Activated CD4-positive, alpha-beta T cell treated with anti-CD3 and anti-CD28 coated beads, Interleukin-2, amount 50 U/mL, for 4 hours (primary cell): ENCODE measurements at places on chromosomes 2 and 18.
A peak's percentile ranks its signal among the peaks of the same experiment; 100 is the strongest.

DNA sequence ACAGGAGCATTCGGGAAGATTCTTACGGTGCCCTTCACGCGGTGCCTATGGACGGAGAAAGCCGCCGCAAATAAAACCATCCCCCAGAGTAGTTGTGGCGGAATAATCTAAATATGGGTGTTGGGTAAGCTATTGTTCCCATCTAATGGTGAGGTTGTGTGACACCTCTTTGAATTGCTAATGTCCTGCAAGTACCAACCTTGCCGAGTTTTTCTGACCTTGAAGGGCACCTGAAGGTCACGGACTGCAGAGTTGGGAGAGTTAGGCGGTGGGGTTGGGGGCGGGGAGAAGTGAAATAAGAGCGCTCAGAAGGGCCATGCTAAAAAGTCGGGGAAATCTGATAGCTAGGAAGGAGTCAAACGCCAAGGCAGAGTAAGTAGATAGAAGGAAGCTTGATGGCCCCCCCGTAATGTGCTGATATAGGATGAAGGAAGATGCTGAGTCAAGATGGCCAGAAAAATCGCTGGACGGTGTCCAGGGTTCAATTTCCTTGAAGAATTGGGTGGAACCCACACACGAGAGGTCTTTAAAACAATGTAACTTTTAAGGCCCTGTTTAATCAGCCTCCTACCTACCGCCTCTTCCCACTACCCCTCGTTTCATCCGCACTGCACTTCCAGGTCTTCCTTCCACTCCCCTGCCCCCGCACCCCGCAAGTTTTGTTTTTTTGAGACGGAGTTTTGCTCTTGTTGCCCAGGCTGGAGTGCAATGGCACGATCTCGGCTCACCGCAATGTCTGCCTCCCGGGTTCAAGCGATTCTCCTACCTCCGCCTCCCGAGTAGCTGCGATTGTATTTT lies 600 bp downstream of the KATNAL2 start:
- peak; percentile 0 for DNase-seq

- no peak for DNase-seq
Measured at GRCh38 chr2:135055182-135055786, 3.2 kb downstream of the RAB3GAP1 start.

DNA sequence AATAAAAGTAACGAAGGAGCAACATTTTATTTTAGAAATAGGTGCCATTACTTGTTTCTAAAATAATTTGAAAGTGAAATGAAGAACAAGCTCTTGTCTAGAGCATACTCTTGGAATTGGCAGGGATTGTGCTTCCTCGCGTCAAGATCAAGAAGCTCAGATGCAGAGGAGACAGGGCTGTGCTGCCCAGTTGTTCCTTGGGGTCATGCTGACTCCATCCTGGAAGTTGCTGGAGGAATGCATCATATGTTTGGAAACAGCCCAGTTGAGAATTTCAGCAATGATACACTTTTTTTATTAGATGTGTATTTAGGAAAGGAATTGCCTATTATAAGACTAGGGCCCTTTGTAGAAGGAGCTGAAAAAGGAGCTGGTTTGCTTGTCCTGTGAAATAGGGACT lies 17.2 kb downstream of the LTBP1 start:
- no peak for DNase-seq

GRCh38 chr18:50151926-50152325 lies 43.0 kb downstream of the MYO5B start:
- DNase-seq: no peak

DNA sequence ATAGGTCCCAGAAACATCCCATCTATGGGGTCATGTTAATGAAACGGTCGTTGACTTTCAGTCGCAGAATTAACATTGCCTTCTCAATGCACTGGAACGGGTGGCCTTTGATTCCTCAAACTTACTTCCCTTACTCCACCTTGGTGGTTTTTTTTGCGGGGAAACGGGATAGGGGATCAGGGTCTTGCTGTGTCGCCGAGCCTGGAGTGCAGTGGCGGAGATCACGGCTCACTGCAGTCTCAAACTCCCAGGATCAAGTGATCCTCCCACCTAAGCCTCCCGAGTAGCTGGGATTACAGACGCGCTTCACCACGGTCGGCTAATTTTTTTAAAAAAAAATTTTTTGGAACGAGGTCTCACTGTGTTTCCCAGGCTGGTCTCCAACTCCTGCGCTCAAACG lies 754 bp downstream of the ATG16L1 start:
- DNase-seq: no peak

DNA sequence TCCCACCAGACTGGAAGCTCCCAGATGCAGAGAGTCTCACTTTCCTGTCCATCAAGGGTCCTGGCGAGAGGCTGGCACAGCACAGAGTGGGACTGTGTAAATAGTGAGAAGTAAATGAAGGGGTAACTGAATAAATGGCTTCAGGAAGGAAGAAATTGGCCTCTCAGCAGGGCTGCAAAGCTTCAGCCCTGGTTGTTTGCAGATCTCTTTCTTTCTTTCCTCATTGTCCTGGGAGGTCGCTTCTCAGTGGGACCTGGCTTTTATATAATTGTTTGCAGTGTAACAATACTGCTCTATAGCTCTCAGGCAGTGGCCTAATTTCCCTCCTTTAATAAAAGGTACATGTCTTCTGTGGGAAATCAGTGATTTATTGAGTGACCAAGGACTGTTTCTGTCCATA lies 74.9 kb upstream of the GPR45 start:
- DNase-seq: no peak

DNA sequence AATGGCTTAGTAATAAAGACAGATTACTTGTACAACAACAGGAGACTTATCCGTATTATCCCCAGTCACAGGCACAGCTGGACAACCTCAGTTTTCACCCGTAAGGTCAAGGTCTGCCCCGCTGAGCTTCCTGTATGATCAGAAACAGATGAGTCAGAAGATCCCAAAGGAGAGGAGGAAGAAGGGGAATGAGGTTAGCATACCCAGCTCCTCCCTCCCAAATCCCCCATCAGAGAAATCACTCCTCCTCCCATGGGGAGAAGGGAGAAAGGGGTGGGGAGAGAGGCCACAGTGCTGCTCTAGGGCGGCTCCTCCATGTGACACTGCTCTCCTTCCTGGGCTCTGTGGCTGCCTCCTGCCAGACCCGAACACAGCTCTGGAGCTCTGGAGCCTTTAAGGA lies 53.8 kb upstream of the SPTBN1 start:
- DNase-seq: no peak

GRCh38 chr2:100166701-100167100 lies 24.3 kb upstream of the AFF3 start:
- no peak for DNase-seq

DNA sequence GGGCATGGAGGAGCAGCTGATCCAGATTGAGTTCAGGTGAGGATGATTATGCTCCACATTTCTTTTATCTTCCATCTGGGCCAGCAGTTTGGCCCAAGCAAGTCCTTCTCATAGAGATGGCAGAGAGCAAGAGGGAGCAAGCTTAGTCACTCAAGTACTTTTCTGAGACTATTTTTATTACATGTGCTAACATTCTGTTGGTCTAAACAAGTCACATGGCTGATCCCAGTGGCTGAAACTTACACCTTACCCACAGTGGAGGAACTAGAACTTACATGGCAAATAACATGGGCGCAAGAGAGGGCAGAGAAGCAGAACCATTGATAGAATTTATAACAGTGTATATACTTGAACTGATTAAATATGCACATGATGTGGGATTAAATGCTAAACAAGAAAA lies 105.7 kb downstream of the KYNU start:
- DNase-seq: no peak

DNA sequence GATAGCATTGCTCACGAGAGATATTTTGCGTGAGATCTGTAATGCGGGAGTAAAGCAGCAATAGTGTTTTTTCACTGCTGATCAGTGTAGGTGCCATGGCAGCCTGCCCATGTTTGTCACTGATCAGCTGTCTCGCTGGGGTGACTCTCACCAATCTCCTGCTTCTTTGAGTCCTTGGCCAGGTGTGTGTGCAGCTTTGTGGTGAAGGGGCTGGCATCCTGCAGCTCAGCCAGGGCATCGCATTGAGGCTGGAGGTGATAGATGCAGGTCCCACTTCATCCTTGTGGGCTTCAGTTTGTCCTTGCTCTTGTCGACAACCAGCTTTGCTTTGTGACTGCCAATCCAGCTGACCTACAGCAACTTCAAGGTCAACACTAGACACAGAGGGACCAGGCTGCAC lies 258.3 kb upstream of the CXCR4 start:
- DNase-seq: no peak

DNA sequence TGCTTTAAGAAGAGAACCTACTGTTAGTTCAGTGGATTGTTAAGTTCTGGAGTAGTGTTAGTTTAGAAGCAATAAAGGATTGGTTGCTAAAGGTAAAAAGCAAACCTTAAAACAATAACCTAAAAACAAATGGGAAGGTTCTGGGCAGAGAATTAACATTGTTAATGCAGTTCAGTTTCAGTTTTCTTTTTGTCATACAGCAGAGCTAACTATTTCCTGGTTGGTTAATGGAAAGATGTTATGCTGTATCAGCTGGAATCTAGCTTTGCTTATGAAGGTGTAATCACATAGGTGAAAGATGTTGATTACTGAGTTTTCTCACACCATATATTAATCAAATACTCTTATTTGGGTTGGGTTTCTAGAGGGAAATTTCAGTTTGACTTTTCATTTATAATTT lies 23.8 kb downstream of the SMAD4 start:
- DNase-seq: no peak

- no peak for DNase-seq
Measured at GRCh38 chr2:47339745-47340541, 63.0 kb upstream of the MSH2 start.

GRCh38 chr2:65955259-65955658 lies 479.7 kb upstream of the MEIS1 start:
- no peak for DNase-seq

GRCh38 chr2:10091182-10091888 lies 11.1 kb upstream of the CYS1 start:
- peak; percentile 25 for DNase-seq

DNA sequence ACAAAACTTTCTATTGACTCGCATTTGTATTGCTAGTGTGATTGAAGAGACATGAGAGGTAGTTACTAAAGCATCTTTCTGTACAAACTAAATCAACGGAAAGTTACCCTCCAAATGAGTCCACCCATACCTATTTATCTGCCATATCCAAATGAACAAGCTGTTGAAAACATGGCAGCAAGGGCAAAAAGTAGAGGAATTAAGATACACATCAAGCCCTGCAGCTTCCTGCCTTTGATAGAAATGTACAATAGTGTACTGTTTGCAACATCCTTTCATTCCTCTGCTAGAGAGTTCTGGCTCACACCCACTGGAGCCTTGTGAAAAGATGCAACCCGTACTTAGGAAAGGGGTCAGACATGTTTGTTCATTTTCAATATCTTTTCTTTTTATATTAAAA lies 122.5 kb downstream of the ERBB4 start:
- DNase-seq: no peak

GRCh38 chr2:23009545-23010149 lies 375.3 kb upstream of the KLHL29 start:
- DNase-seq: no peak

GRCh38 chr2:46844443-46844842 lies 71.2 kb downstream of the MCFD2 start:
- DNase-seq: no peak

DNA sequence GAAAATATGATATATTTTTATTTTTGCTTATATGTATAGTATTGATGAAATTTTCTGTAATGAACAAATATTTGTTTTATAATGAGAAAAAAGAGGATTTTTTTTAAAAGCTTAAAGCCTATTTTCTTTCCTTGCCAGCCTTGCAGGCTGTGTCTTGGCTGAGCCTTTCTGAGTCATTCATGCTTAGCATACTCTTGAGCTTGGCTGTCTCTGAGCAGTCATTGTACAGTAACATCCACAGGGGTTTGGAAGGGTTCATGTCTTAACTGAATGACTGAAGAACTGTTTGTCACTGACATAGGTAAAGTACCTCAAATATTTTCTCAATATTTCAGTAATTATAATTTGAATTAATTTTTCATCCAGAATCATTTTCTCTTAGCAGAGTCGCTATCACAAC lies 49.3 kb downstream of the GPR39 start:
- no peak for DNase-seq

DNA sequence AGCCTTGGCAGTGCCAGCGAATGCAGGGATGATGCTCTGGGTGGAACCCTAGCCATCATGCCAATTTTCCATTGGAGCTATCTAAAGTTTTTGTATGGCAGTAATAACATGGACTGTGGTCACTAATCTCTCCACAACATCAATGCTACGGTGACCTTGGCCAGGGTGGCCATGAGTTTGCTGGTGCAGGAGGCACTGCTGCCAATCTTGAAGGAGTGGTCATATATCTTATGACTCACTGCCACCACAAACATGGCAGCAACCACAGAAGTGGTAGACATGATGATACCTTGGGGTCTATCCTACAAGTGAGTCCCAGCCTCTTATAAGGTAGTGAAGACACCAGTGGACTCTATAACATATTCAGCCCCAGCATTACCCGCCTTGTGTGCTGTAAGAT lies 104.6 kb downstream of the EVA1A start:
- no peak for DNase-seq

- no peak for DNase-seq
Measured at GRCh38 chr2:15914596-15915385, 25.6 kb upstream of the MYCN start.

DNA sequence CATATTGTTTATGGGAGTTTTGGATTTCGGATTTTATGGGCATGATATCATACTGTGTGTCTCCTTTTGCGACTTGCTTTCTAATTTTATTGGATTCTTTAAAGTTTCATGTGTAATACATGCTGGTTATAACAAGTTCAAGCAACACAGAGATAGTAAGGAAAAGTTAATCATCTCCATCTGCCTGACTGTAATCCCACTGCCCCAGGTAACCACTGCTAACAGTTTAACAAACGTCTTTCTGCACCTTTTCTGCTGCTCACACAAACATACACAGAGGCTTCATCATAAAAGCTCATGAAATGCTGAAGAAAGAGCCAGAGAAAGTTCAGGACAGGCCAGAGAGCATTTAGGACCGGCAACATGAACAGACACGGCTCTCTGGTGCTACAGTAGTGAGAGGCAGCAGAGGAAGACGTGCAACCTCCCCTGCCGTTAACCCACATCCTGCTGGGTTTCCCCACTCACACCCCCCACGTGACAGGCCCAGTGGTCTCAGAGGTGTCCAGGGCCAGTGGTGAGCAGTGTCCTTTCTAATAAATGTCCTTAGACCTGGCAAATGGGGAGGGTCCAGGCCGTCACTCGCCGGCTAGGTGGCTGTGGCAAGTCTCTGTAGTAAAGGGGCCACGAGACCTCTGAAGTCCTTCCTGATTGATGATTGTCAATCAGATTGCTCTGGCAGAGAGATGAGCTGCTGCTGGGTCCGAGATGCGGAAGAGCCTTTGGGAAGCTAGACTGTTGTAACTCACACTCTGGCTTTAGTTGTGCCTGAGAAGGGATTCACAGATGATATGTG lies 43.0 kb upstream of the SLC1A4 start:
- DNase-seq: peak; percentile 20

DNA sequence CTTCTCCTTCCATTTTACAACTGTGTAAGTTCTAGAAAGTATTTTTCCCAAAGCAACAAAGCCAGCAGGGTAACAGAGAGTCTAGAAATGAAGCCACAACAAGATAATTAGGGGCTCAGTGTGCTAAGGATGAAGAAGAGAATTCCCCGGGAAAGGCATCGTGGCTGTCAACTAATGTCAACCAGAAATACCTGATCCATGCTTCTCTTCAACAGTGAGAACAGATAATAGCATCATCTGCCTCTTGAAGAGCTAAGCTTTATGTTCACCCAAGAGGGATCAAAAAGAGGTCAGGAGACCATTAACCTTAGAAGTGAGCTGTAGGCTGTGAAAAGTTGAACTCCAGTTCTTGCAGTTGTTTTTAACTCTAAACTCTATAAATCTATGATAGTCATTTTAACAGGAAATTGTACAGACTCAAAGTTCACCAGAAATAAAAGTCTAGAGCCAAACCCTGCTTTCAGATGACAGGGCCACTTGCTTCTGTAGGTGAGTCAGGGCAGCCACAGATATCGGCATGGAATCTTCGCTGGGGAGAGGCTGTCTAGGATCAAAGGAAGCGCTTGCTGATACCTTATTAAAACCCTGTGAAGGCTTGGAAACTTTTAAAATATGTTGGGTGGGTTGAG lies 540.7 kb upstream of the ID2 start:
- DNase-seq: no peak
